ENCODE measurements at places on chromosomes 7 and 10.

- H3K4me1 ChIP-seq = peaks cover 12% of the 10 kb centered on the region
- no peak for DNase-seq
- H3K27me3 ChIP-seq = no peaks in the 10 kb centered on the region
- H3K27ac ChIP-seq = peak overlapping the region; percentile 85
- H3K36me3 ChIP-seq = peaks cover 8% of the 10 kb centered on the region
- H3K4me3 ChIP-seq = peak overlapping the region; percentile 99
Observed at GRCh38 chr7:32941681-32942414, 15.4 kb upstream of the FKBP9 start.

DNA sequence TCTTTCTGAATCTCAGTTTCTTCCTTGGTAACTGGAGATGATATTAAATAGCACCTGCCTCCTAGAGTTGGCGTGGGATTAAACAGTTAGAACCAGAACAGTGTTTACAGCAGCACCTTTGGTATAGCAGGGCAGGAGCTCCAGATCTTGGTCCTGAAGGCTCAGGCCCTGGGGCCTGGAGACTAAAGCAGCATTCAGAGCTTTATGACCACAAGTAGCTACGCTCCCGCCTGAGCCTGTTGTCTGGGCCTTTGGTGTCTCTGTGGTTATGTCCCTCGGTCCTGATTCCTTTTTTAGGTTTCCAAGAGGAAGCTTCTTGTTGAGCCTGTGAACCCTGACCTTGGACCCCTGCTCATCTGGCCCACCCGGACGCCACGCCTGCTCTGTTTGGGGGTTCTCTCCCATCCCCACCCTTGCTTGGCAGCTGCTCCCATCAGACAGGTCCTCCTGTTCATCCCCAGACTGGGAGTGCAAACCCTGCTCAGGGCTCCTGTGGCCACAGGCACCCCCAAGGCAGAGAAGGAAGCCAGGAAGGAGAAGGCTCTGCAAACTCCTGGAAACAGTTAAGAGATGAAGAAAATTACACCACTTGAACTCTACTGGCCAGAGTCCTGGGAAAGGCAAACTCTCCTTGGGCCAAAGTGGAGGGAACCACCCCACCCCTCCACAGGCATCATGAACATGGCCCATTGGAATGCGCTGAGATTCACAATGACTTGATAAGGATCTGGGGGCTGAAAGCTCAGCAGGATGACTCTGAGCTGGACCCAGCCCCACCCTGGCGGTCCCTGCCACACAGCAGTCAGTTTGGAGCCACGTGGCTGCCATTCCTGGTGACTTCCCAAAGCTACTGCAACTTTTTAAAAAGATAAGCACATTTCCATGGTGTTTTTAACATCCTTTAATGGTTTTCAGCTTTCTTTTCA is 50.1 kb upstream of the TMEM72 start:
- H3K27me3 ChIP-seq = peaks cover 16% of the 10 kb centered on the region
- no peak overlapping the region for H3K27ac ChIP-seq
- peaks cover 12% of the 10 kb centered on the region for H3K4me1 ChIP-seq

- H3K27me3 ChIP-seq = no peaks in the 10 kb centered on the region
- H3K27ac ChIP-seq = no peak overlapping the region
- H3K4me1 ChIP-seq = no peaks in the 10 kb centered on the region
- H3K36me3 ChIP-seq = no peaks in the 10 kb centered on the region
- no peak for DNase-seq
- H3K4me3 ChIP-seq = no peak overlapping the region
Observed at GRCh38 chr10:24425151-24425550, 216.2 kb downstream of the KIAA1217 start.

DNA sequence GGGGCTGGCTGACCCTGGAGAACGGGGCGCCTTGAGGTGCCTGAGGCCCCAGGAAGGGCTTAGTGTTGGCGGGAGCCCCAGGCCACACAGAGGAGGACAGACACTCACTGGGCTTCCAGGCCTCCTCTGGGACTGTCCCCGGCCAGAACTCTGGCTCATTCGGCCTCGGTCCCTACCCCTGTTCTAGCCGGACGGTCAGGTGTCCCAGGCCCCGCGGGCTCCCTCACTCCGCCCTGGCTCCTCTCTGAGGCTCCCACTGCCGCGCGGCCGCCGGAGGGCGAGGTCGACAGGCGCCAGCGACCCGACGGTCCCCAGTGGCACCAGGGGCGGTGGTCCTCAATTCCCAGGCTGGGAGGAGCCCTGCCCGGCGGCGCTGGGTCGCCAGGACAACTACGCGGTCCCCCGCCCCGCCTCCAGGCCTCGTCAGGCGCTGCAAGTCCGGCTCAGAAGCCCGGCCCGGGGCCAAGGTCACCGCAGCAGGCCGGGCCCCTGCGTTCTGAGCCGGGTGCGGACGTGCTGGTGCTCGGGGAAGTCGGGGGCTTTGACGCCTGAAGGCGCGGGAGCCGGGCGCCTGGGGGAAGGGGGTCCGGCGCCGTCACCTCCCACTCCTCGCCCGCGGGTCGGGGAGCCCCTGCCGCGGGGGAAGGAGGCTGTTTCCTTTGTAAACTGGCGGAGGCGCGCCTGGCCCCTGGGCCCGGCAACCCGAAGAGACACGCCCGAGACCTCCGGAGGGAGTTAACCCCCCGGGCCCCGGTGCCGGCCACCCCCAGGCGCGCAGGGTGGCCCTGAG is 1.1 kb upstream of the PWWP2B start:
- H3K4me1 ChIP-seq = peaks cover 50% of the 10 kb centered on the region
- peak; percentile 81 for DNase-seq
- H3K4me3 ChIP-seq = peak overlapping the region; percentile 79

DNA sequence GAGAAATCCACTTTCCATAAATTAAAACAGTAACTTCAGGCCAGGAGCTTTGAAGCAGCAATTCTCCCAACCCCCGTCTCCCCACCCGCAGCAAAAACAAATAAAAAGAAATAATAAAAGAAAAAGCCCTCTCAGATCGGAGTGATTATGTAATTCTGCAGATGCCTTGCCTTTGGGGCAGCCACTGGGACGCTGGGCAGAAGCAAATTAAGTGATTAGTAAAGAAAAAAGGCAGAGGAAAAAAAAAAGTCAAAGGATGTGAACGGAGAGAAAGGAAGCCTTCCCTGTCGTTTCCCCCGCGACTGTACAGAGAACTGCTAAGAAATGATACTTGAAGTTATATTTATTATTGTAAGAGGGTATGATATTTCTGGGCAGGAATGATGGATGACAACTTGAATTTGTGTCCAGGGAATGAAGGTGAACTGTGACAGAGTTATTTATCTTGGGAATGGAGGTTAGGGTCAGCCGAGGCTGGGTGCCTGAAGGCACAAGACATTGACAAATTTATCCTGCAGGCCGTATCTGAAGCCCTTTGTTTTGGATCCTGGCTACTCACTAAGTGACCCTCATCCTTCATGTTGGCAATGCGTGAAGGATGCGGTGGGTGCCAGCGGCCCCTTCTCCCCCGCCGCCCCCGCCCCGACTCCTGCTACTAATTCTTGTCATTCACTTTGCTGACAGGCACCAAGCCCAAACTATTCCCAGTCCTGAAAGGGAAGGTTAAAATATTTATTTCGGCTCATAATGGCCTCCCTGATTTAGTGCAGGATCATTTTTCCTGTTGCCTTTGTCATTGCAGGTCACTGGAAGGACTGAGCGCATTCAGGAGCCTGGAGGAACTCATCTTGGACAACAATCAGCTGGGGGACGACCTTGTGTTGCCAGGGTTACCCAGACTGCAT is 604.0 kb downstream of the LRMDA start:
- H3K27ac ChIP-seq = no peak overlapping the region
- peaks cover 4% of the 10 kb centered on the region for H3K27me3 ChIP-seq
- no peaks in the 10 kb centered on the region for H3K36me3 ChIP-seq
- H3K4me1 ChIP-seq = no peaks in the 10 kb centered on the region
- DNase-seq = no peak

- peak; percentile 42 for DNase-seq
- peaks cover 8% of the 10 kb centered on the region for H3K4me1 ChIP-seq
- H3K27ac ChIP-seq = peak overlapping the region; percentile 15
- no peak overlapping the region for H3K4me3 ChIP-seq
- no peaks in the 10 kb centered on the region for H3K27me3 ChIP-seq
- no peaks in the 10 kb centered on the region for H3K36me3 ChIP-seq
Observed at GRCh38 chr7:19713676-19714075, 4.8 kb upstream of the POLR1F start.

DNA sequence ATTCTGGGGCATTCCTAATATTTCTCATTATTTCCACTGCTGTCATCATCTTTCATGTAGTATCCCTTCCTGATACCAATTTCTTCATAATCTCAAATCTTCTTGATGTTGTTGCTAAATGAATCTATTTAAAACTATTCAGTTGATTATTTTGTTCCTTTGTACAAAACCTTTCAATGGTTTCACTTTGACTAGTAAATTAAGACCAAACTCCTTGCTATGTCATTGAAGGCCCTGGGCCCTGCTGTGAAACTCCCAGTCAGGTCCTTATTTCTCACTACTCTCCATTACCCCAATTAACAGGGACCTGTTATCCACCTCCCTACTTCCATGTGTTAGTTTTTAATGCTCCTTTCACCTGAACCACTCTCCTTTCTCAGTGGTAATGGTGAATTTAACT is 97.0 kb downstream of the CTTNBP2 start:
- H3K36me3 ChIP-seq = no peaks in the 10 kb centered on the region
- H3K4me1 ChIP-seq = no peaks in the 10 kb centered on the region
- no peak overlapping the region for H3K27ac ChIP-seq
- DNase-seq = no peak
- no peak overlapping the region for H3K4me3 ChIP-seq

DNA sequence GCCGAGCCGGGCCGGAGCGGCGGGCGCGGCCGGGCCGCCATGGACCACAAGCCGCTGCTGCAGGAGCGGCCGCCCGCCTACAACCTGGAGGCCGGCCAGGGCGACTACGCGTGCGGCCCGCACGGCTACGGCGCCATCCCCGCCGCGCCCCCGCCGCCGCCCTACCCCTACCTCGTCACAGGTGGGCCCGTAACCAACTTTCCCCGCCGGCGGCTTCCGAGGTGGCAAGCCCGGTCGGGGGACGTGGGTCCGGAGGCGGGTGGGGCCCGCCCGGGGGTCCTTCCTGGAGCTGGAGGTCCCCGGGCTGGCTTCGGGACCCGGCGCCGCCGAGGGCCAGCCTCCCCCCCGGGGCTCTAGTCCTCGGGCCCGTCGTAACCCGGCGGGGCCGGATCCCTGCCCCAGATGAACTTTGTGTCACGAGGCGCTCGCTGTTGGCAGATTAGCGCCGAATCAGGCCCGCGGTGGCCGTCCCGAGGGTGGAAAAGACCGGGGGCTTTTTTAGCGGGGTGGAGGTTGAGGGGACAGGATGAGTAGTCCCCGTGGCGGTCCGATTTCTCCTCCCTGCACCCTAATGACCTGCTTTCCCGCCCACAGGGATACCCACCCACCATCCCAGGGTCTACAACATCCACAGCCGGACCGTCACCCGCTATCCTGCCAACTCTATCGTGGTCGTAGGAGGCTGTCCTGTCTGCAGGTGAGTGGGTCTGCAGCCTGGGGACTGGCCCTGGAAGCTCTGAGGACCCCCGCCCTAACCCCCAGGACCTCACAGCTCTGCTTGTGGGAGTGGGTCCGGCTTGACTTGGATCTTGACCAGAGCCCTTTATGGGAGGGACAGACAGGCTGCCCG is 496 bp downstream of the BRI3 start:
- H3K4me3 ChIP-seq = peak overlapping the region; percentile 89
- peaks cover 22% of the 10 kb centered on the region for H3K4me1 ChIP-seq
- H3K36me3 ChIP-seq = peaks cover 1% of the 10 kb centered on the region
- H3K27me3 ChIP-seq = no peaks in the 10 kb centered on the region
- peak overlapping the region; percentile 87 for H3K27ac ChIP-seq

DNA sequence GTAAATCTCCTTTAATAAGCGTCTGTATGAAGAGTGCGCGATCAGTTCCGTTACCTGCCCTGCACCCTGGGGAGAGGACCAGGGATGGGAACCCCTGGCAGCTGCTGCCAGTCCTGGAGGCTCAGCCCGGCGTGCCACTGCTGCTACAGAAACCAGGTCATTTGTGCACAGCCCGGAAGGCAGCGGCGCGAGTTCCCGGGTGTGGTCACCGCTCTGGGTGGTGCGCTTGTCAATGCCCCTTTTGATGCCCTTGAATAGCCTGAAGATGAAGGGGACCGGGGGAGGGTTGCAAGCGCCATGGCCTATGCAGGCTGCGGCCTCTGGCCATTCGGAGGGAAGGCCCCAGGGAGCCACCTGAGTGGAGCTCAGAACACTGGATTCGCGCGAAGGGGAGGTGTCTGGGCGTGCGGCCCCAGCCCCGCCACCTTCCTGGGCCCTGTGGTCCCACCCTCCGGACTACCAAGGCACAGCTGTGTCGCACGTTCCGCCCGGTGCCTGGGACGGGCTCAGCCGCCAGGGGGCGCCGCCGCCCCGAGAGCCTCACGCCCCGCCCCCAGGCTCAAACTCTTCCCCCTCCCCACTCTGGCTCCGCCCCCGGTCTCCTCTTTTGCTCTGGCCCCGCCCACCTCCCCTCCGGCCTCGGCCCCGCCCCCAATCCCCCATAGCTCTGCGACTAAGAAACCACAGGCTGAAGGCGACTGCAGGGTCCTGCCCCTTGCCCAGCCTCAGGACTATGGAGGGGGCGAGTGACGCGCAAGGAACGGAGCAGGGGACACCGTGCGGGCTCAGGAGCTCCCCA is 16.5 kb downstream of the AP5Z1 start:
- H3K4me1 ChIP-seq = no peaks in the 10 kb centered on the region
- H3K36me3 ChIP-seq = peaks cover 10% of the 10 kb centered on the region
- H3K4me3 ChIP-seq = peak overlapping the region; percentile 37
- no peak overlapping the region for H3K27ac ChIP-seq
- DNase-seq = peak; percentile 82

DNA sequence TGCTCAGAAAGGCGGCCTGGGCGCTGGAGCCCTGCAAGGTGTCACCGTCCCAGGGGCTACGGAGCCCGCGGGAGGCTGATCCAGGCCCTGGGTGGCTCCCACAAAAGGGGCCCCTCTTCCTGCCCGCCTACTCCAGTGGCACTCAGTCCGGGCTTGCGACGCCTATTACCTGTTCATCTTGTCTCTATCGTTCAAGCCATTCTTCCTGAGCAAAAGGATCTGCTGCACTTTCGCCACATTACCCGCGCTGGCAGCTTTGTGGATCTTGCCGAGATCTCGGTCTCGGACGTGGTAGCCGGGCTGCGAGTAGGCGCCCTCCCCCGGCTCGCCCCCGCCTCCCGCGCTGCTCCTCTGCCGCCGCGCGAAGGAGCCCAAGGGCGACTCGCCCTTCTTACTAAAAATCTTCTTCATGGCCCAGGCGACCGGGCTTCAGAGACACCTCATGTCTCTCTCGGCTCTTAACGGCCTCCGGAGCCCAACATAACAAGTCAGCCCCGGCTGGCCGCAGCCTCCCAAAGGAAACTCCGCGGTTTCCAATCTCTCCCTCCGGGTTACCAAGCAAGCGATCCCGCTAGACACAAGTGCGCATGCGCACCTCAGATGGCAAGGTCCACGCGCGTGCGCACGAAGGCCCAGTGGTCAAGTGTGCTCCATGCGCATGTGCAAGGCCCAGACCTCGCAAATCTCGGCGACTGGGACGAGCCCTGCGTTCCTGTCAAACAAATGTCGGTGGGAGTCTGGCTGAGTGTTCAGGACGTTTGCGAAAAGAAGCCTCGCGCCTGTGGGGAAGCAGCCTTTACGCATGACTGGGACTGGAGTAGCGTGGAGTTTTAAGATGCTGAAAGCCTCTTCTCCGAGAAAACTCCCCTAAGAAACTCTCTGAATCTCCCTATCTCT is at the start of gene ANKRD26:
Gene ANKRD26 (minus strand): TSS at position 579 of the 897 bp plus-strand sequence. CDS start 168 bp downstream, at position 411.
- peak within 1 kb of the TSS; percentile 96 for H3K27ac ChIP-seq
- H3K4me3 ChIP-seq = peak within 1 kb of the TSS; percentile 90
- DNase-seq = peak; percentile 94

Data from memory B cell (primary cell).